ENCODE measurements at places on chromosomes 3 and 15. TPM values are rescaled to one million over a fixed set of nuclear protein-coding genes. Genes with fewer than 3 reads are reported as not detected.

- no peak for DNase-seq
Measured at GRCh38 chr15:91865950-91866349, 12.4 kb downstream of the SLCO3A1 start.

DNA sequence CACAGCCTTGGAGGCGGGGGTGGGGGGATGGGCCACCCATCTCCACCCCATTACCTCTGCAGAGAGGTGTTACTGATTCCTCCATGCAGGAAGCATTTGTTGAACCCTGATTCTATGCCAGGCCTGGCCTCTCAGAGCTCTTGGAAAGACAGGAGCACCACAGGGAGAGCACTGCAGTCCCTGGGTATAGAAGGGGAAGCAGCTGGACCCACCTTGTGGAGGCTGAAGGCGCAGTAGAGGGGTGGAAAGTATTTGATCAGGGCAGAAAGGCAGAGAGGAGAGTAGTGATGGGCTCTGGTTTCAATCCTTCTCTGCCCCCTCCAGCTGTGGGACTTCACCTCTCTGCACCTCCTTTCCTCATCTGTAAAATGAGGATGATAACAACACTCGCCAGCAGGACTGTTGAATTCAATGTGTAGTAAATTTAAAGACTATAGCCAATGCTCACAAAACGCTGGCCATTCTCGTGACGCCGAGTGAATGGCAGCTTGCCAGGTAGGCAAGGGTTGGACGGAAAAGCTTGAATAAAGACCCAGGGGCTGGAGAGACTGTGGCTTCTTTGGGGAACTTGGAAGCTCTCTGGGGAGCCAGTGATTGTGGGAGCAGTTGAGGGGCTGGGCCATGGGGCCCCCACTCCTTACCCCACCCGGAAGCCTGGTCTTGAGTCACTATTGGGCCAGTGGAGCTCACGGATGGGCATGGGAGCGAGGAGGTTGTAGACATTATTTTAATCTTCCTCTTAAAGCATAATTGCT, 8.0 kb upstream of the CCDC33 start:
- DNase-seq, result no peak

GRCh38 chr15:43735416-43735815, 10.8 kb upstream of the PDIA3 start:
- no peak for DNase-seq

Gene PLA2G4F
- 45.2 TPM for total RNA-seq

Gene MASP1
- total RNA-seq, result 4.2 TPM

DNA sequence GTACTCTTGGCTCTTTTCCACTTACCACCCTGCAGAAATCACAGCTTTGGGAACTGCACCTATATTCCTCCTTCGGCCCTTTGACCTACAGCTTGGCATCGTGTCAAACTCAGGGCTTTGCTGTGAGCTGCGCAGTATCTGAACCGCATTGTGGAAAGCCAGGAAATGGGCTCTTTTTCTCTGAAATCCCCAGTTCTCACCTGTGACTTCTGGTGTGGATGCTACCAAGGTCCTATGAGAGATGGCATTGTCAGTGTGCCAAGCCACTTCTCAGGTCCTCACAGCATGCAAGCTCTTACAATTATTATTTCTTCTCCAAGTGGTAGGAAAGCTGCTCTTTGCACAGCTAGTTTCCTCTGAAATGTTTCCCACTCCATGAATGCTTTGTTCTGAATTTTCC, 450.6 kb upstream of the TBL1XR1 start:
- DNase-seq, result no peak

GRCh38 chr3:158095111-158095813, 11.0 kb downstream of the SHOX2 start:
- DNase-seq, result no peak

Measured in Peyer's patch (tissue), 4 donors.